ENCODE measurements at places on chromosomes 6 and 20.
A peak's percentile ranks its signal among the peaks of the same experiment; 100 is the strongest.

- DNase-seq, result no peak
Observed at GRCh38 chr6:54133186-54133585, 21.9 kb downstream of the MLIP start.

DNA sequence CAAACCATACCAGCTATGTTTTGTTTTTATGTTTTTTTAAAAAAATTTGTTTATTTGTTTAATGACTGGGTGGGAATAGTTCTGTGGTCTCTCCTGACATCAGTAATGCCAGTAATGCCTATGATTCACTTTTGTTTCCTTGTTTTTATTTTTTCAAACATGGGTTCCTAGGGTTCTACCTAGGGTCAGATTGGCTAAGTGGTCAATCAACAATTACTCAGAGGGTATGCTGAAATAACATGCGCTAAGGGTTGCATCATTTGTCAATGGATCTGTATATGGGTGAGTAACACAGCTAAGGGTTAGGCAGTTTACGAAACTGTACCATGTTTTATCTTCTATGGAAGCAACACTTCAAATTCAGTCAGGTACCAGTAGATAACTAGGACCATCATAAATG, 583.8 kb upstream of the GJE1 start:
- DNase-seq, result peak; percentile 17

DNA sequence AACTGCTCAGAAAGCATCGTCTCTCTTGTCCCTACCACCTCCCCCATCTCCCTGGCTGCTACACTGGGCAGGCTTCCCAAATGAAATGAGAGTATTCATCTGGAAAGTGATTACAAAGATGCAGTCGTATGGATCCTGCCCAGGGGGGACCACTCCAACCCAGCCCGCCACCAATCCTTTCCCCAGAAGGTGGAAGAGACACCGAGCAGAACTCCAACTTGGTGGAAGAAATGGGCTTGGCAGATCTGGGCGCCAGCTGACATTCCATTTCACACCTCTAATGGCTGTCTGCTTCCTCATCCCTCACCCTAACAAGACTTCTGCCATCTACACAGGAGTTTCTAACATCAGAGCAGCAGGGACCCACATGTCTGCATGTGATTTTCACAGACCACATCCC, 12.7 kb downstream of the PKHD1 start:
- DNase-seq, result no peak

DNA sequence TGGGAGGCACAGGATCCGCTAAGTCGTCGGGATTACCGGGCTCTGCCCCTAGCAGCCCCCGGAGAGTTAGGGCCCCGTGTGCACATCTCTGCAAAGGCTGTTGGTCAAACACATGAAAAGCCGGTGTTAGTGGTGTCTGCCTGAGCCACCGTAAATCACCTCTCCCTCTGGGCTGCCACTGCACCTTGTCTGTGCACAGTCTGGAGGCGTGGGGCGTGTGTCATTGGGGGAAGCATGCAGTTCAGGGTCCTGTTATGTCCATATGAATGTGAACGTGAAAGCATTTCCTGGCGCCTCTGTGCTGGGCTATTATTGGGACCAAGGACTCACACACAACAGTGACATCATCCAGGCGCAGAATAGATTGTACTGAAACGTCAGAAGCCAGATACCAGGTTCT, 305.6 kb downstream of the NRN1 start:
- DNase-seq, result no peak

DNA sequence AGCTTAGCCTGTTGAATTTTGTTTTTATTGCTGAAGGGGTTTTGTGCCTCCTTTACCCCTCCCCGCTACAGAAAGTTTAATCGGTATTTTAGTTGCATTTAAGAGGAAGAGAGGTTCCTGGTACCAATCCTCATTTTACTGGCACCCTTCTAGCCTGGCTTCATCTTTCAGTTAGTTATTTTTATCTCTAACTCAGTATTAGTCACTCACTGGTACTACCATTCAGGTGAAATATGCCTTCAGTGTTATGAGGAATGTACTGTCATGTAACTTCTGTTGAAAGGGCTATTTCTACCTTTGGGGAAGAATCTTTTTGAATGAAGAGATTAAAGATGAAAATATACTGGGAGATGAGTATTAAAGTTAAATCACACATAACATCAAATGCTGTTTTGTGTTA, 211.8 kb downstream of the CDKAL1 start:
- DNase-seq, result peak; percentile 10

DNA sequence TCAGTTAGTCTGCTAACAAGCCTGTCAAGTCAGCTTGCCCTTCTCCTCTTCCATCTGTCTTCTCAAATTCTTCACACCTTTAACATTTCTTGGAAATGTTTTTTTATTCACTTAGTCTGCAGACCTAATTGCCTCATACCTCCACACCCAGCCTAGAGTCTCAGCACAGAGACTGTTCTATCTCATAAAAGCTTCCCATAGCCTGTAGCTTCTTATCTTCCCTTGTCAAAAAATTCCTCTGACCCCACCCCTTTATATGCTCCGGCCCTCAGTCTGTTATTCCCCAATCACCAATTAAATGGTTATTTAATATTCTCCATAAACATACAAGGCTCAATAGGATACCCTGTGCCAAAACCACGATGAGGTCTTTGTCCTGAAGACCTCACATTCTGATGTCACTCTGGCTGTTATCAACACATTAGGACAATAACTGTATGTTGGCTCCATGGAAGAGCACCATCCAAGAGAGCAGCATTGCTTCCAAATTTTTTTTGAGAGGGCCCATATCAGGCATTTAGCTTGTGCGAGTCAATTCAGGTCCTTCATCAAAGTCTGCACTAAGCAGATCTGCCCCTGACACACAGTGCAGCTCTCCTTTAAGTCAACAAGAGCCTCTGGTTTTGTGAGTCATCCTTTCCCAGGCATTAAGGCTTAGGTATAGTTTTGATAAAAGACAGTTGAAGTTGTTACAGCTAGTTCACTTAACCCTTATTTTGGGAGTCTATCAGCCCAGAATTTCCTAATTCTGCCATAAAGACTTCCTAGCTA, 83.2 kb upstream of the TBX18 start:
- DNase-seq, result peak; percentile 7

DNA sequence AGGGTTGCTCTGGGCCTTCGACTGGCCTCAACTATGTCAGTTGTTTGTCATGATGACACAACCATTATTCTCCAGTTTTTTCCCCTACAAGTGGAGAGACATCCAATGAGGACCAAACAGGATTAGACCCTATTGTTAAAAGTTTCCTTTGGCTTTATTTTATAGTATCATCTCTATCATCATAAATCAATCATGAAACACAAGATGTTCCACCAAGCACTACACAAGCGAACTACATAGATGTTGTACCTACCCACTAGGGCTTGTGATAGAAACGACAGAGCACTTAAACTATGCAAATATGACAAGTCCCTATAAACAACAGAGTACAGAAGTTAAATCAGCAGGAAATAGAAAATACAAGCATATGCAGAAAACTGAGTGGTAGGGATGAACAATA, 422.5 kb upstream of the MARCKS start:
- no peak for DNase-seq

DNA sequence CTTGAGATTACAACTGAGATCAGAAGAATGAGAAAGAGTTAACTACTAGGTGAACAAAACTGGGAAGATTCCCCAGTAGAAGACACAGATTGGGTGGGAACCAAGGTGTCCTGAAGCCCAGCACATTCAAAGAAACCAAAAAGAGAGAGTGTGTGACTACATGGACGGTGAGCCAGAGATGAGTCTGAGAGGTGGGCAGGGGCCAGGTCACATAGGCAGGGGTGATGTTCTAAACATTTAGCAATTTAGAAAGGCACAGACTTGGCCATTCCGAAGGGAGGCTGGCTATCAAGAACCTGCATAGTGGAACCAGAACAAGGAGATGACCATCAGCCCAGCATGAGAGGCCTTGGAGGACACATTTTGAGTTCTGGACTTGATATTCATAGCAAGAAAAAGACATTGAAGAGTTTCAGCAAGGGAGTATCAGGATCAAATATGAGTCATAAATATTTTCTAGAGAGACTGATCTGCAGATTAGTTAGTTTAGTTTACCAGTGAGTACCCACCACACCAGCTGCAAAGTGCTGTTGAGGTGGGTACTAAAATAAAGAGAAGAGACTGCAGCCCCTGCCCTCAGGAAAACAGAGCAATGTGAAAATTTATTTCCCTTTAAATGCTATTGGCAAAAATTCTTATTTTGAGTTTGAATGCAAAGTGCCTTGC, 340.5 kb upstream of the PRDM1 start:
- DNase-seq, result no peak

GRCh38 chr6:84860509-84860908, 96.1 kb upstream of the TBX18 start:
- no peak for DNase-seq

DNA sequence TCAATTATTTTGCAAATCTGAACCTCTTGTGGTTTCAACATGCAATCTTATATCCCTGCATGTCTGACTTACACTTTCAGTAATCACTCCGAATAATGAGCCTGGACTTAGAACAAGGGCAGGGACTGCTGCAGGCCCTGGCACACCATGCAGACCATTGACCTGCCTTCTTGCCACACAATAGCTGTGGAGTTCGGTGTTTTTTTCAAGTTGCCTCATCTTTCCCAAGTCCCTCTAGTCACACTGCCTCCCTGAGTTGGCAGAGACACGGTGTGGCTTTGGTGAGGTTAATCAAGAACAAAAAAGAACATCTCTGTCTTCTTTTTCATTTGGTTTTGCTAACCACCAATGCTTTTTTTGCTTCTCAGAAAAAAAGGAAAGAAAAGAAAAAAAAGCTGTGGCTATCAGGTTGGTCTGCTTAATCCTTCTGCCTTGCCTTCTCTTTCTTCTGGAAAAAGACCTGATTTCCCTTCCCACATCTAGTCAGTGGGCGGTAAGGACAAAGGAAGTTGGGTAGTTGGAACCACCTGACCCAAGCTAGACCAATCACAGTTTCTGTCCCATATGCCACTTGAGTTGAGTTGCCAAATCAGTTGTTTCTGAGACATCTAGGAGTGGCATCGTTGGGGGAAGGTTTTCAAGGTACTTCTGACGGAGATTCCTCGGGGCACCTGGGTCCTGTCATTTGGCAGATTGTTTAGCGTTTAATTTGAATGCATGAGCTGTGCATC, 55.9 kb upstream of the TASP1 start:
- peak; percentile 37 for DNase-seq

DNA sequence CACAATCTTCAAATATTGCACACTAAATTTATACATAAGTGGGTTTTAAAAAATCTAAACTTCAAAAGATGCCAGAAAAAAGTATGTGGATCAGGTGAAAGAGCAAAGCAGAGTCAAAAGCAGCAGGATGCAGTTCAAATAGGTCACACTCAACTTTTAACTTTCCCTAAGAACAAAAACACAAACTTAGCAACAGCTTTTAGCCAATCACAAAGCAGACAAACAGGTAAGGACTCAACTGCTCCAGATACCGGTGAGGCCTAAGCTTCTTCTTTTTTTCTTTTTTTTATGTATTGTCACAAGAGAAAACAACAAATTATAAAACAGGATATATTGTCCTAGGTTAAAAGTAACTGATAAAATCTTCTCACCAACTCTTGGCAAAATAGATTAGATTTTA, 74.7 kb downstream of the SESN1 start:
- DNase-seq, result no peak

DNA sequence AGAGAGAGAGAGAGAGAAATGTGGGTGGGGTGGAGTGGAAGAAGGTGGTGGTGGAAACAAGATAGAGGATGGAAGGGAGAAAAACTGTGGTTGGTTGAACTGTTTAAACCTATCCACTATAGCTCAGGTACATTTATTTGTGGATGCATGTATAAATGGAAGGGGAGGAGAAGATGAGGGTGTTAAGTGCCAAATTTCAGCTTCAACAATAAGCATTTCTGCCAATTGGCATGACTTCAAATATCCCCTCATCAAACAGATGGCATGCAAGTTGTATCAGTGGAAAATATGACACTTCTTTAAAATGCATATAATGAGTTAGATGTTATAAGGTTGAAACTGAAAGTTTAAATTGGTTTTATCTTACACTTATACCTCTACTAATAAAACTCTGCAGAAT, 216.1 kb downstream of the LMBRD1 start:
- DNase-seq, result no peak

- DNase-seq, result no peak
Observed at GRCh38 chr6:147750413-147750812, 241.9 kb downstream of the SAMD5 start.

DNA sequence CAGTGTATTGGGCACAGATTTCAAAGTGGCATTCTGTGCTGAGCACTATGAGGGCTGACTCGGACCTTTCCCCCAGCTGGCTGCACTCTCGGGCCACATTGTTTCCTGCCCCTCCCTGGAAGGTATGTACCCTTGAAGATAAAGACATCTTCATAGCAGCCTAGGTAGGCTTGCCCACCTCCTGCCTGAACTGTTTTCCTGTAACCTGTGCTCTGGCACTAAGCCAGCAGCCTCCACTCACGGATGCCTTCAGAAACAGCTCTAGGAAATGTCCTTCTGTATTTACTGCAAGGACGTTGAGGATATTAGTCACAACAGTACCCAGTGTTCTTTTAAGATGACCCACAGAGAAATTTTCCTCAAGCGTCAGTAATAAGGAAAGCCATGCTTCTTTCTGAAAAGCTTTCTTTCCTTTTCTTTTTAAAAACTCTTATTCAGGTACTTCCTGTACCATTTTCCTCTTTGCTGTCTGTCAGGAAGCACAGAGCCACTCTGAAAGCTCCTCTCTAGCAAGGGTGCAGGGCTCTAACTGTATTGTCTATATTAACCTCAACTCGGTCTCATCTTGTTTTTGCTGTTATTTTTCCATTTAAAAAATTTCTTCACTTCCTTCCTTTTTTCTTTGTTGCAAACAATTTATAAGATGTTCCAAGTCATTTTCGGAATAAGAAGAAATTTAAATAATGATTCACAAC, 43.5 kb downstream of the TTI1 start:
- DNase-seq, result no peak

DNA sequence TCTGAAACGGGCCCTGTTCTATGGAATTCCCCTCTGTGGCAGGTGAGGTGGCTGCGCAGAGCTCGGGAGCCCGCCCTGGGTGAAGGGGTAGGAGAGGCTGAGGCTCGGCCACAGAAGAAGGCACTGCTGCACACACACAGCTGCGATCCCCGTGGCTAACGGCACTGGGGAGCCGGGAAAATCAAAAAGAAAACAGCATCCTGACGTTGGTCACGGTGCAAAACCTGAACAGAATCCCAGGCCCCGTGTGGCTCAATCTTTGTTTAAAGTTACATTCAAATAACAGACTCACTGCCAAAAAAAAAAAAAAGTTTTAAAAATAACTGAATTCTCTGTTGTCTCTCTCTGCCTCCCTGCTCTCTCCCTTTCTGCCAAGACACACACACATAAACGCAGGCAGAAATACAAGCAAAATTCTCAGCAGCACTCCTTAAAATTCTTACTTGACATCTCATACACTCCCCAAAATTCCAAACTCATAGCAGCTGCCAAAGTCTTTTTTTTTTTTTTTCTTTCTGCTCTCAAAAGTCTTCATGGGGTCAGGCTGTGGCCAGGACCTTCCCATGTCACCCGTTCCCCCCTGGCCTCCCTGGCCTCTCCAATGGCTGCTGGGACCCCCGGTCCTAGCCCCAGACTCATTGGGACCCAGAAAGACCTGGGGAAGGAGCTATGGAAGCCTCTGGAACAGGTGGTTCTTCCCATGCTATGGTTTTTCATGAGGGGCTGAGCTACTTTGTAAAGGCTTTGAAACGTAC, 248.8 kb downstream of the TTLL2 start:
- DNase-seq, result peak; percentile 23

All from astrocyte (in vitro differentiated cells and primary cell).